ENCODE measurements at places on chromosomes 7 and 10.

- DNase-seq = peak; percentile 48
These were observed 37.2 kb upstream of the CDH23 start for GRCh38 chr10:71359364-71360046.

DNA sequence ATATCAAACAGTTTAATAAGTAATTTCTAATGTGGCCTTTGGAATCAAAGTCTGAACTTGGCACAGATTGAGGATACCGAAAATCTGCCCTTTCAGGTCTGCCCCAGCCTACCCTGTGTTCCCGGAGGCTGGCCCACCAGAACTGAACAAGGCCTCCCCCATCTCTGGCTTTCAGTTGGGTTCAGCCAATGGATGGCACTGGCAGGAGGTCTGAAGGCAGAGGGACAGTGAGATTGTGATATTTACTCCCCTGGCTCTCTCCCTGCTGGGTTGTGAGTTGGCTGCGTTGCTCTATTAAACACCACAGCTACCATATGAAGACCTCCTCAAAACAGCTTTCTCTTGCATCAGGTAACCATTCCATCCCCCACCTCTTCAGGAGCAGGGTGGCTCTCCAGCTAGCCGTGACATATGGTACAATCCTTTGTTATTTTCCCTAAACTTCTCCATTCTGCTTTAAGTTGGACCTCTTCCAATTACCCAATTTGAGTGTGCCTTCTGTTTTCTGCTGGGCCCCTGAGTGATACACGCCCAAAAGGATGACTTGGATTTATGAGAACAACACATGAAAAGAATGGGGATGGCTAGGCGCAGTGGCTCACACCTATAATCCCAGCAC is 28.1 kb downstream of the DNMBP start:
- no peak for DNase-seq

GRCh38 chr7:118183428-118183785 is 557 bp upstream of the LSM8 start:
- DNase-seq = no peak

GRCh38 chr7:135710417-135711138 is 17.4 kb downstream of the SLC13A4 start:
- no peak for DNase-seq

GRCh38 chr10:119807960-119808697 is 64.5 kb downstream of the MCMBP start:
- DNase-seq = no peak

DNA sequence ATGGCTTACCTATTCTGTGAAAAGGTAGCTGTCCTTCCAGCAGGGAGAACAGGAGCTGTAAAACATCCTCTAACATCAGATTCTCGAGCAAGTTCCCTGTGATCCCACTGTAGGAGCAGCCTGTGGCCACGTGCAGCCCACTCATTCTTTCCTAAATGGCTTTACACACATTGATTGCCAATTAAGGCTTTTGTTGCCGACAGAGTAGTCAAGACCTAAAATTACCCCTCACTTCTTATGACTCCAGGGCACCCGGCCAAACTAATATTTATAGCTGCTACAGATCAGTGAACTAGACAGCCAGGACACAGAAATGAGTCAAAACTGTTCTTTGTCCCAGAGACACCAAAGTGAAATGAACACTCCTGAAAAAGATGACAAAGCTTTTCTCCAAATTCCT is 832.1 kb downstream of the SORCS3 start:
- no peak for DNase-seq

DNA sequence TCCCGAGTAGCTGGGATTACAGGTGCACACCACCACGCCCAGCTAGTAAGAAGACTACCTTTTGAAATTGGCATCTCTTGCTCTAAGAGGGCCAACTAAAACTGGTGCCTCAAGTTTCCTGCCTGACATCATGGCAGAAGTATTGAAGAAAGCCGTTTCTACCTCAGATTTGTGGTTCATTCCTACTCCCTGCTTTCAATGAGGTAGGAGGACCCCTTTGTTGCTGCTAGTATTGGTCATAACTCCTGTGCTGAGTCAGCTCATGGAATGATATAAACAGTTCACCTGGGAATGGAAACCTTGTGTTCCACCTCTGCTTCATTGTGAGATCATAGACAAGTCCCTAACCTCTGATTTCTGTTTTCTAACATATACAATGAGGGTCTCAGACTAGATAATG is 82.8 kb downstream of the CDK6 start:
- DNase-seq = no peak

- no peak for DNase-seq
These were observed 8.0 kb downstream of the SLC25A13 start for GRCh38 chr7:96313940-96314339.

GRCh38 chr7:42292991-42293521 is 56.0 kb upstream of the GLI3 start:
- no peak for DNase-seq

DNA sequence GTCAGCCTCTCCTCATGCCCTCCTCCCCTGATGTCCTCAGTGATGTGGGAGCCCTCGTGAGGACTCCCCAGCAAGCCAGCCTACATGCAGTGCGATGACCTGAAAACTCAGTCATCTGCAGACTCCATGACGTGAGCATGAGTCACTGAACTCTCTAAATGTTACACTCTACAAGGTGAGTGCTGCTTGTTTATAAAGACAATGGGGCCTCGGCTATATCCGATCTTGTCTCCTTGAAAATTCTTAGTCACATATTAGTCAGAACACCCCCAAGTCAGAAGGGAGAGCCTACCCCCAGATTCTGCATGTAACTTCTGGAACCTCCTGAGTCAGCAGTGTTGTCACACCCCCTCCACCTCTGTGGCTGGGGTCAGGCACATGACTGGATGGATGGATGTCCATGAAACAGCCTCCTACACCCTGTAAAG is 673.8 kb downstream of the INHBA start:
- no peak for DNase-seq

DNA sequence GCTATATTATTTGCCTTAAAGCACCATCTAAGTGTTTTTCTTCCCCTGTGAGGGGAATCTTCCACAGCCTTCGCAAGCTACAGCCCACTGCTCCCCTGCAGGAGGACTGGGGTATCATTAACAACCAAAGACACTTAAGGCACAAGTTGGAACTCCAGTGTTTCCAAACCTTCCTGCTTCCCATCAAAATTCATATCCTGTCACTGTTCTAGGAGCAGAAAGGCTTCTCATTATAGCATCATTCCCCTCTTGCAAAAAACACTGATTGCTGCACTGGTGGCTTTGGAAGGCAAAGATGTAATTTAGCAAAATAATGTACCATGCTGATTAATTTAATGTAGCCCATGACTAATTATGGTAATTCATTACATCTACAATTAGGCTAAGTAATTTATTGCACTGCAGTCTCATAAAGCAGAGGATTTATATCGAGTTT is 207.2 kb downstream of the SKAP2 start:
- no peak for DNase-seq

- DNase-seq = no peak
These were observed 118.4 kb downstream of the GFRA1 start for GRCh38 chr10:116154651-116155050.

DNA sequence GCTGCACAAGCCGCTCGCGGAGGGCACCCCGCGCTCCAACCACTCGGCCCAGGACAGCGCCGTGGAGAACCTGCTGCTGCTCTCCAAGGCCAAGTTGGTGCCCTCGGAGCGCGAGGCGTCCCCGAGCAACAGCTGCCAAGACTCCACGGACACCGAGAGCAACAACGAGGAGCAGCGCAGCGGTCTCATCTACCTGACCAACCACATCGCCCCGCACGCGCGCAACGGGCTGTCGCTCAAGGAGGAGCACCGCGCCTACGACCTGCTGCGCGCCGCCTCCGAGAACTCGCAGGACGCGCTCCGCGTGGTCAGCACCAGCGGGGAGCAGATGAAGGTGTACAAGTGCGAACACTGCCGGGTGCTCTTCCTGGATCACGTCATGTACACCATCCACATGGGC is 50.0 kb downstream of the FIGNL1 start:
- no peak for DNase-seq

DNA sequence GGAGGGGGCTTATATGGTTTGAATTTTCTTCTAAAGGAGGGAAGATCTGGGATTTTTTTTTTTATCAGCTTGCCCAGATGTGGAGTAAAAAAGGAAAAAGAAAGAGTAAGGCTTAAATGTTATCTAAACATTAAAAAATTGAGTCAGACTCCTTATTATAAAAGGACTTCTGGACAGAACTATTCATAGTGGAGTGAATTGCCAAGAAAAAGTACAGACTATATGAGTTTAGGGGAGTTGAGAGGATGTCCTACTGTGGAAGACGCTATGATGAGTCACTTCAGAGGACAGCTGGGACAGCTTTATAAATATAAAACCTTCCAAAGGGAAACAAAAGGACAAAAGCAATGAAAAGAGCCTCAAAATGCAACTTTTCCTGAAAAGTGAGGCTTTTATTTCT is 73.0 kb downstream of the TFPI2 start:
- DNase-seq = no peak

DNA sequence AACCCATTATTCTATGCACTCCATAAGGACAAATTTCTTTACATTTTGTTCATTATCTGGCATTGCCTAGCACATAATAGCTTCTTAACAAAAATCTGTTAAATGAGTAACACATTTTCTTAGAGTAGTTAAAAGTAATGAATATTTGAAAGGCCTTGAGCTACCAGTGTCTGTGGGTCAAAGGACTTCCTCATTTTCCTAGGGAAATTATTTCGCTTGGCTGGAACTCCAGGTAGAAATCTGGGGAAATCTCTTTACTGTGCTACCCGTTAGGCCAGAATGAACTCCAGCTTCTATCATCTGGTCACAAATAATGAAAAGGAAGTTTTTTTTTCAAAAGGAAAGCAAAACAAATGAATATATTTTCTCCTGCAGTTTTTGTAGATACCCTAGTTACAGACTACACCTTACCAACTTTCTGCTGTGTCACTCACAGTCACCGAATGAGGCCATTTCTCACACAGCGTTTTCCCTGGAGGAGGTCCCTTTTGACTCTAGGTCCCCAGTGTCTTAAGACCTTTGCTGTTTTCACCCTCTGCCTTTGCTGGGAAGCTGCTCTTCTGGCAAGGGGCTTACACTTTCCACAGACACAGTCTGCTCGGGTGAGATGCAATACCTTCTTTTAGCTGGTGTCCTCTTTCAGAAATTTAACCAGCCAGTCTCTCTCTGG is 1.6 kb downstream of the SAMD9L start:
- DNase-seq = peak; percentile 18

GRCh38 chr7:27168265-27168947 is 3.1 kb upstream of the HOXA9 start:
- peak; percentile 29 for DNase-seq

- no peak for DNase-seq
These were observed 81.5 kb downstream of the RTKN2 start for GRCh38 chr10:62186999-62187675.

- DNase-seq = no peak
These were observed 25.1 kb downstream of the ICA1 start for GRCh38 chr7:8236780-8237407.

DNA sequence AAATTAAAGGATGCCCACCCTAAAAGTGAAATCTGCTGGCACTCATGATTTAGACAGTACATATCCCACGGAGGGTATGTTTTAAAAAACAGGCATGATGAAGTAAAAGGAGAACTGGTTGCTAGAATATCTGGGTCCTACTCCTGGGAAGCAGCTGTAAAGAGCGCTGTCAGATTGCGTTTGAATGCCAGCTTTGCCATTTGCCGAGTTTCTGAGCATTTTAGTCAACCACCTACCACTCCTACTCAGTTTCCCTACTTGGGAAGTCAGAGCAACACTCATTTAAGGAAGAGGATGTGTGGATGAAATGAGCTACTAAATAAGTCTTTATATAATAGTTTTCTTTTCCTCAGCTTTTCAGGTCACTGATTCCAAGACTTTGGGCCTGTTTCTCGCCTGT is 1.1 kb upstream of the UMAD1 start:
- no peak for DNase-seq

GRCh38 chr10:111934931-111935330 is 248.6 kb downstream of the GPAM start:
- DNase-seq = no peak

- DNase-seq = no peak
These were observed 12.6 kb downstream of the YKT6 start for GRCh38 chr7:44213206-44213876.

GRCh38 chr7:49802600-49802999 is 29.2 kb downstream of the VWC2 start:
- no peak for DNase-seq

DNA sequence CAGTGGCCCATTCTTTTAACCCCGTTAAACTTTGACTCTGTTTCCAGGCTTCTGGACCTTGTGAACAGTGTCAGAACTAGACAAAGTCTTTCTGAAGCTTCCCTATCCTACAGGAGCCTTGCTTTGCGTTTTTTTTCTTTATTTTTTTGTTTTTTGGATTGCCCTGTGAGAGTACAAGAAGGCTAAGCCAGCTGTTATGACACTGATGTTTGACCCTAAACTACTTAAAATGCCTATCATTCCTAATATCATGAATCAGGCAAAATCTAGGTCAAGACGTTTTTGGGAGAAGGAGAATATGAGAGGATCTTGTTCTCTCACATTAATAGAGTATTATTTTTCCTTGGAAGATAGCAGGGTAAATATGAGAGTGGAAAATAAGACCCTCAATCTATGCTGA is 79.8 kb downstream of the EPDR1 start:
- DNase-seq = no peak

GRCh38 chr7:35530124-35531109 is 164.5 kb downstream of the HERPUD2 start:
- no peak for DNase-seq

DNA sequence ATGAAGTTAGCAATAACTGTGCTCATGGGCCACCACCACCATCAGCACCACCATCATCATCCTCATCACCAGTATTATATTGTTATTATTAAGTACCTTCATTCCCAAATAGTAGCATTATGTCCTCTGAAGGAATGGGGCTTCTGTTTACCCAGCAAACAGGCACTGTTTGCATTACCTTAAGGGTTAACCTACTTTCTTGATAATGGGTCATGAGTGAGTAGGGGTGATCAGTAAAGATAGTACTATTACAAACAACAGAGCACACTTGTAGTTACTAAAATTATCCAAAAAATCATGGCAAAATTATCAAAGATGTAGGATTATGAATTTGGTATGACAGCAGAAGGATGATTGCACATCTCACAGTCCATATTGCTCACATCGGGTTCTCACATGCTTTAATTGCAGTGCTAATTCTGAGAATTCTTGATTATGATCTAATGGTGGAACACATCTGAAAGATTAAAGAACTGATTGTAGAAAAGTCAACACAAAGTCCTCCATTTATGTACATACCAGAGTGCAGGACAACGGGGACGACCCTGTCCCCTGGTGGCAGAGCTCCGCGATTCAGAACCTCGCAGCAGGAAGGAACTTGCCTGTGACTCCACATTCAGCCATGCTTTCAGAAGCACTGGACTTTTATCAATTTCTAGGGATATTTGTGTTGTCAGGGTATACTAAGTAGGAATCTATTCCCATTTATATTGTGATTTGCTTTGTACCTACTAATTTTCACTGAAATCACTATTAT is 31.0 kb downstream of the PDE1C start:
- DNase-seq = no peak

- no peak for DNase-seq
These were observed 11.9 kb upstream of the DMTF1 start for GRCh38 chr7:87140271-87140748.

All from CD4-positive, alpha-beta T cell treated with Interleukin-15 for 1 hour (primary cell).